ENCODE measurements at places on chromosomes 11 and 22. TPM values are rescaled to one million over a fixed set of nuclear protein-coding genes. Genes with fewer than 3 reads are reported as not detected.

TSKU gene
- total RNA-seq: 3.0 TPM

APOA1 gene
- 14.0 TPM for total RNA-seq

MPZL2 gene
- 7.5 TPM for total RNA-seq

DNA sequence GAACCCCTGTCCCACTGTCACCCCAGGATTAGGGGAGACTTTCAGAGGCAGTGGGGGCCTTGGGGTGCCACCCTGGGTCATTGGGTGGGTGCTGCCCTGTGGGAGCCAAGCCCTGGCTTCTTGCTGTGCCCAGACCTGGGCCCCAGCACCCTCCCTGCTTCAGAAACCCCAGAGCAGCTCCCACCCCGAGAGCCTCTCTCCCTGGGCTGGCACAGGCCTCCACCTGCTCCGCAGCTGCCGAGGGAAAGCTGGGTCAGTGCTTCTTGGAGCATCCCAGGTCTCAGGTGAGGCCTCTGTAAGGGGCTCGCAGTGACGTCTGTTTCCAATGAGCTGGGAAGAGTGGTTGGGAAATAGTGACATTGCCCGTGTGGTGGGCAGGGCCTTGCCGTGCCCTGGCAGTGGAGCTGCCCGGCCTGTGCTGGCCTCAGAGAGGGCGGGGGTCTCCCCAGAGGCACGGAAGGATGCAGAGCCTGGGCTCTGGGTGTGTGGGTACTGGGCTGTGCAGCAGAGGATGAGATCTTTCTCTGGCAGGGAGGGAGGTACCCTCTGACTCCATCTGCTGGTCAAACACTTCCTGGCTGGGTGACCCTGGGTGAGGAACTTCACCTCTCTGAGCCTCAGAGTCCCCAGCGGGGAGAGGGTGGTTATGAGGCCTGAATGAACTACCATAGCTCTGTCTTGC is 23.0 kb downstream of the C22orf23 start:
- no peaks in the 10 kb centered on the region for H3K27me3 ChIP-seq
- peaks cover 13% of the 10 kb centered on the region for H3K4me1 ChIP-seq
- H3K36me3 ChIP-seq: peaks cover 77% of the 10 kb centered on the region
- H3K4me3 ChIP-seq: no peak overlapping the region
- DNase-seq: no peak

Data from heart right ventricle (tissue), 16 donors.